WTC11 (cell line): ENCODE measurements at places on chromosomes 2 and 18.

DNA sequence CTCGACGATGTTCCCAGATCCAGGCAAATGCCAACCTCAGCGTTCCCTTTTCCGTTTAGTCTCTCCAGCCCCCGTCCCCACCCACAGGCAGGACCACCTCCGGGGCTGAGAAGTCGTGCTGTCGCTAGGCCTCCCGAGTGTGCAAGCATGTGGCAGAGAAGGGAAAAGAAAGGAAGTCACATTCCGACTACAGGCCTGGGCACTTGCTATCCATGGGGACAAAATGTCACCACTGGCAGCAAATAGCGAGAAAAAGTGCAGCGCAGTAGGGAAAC, 420 bp downstream of the PIGN start:
- DNase-seq: no peak

DNA sequence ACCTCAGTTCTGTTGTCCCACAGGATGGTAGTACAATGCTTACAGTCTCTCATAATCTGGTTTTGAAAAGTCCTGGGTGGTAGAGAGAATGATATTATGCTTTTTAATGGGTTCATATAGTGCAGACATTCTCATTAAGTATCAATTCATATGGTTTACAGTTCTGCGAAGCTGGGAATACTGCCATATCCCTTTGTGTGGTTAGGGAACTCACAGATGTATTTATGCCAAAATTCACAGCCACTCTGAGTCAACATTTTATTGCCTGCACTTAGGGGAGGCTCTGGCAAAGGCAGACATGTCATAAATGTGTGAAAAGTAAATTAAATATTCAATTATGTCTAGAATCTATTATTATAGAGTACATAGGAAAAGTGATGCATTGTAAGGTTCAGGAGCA, 808.2 kb downstream of the SUCLG1 start:
- DNase-seq: no peak

DNA sequence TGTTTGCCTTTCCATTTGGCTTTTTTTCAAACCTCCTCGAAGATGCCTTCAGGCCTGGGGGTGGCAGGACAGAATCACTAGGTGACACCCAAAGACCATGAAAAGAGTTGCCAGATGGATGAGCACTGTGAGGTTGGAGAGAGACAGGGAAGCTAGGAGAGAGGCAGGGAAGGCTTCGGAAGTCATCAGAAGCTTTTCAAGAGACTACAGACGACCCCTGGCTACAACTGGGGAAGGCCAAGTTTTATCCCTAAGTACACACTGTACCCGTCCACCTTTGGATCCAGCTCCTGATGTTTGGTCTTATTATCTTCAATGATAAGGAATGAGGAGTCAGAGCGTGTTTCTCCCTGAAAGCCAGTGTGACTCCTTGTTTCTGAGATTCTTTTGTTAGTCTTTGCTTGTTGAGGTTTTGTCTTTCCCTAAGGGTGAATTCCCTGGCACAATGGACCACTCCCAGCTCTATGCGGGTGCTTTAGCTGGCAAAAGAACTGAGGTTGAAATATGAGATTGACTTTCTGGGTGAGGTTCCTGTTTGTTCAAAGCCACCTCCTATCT, 33.4 kb upstream of the SLC9A2 start:
- no peak for DNase-seq

DNA sequence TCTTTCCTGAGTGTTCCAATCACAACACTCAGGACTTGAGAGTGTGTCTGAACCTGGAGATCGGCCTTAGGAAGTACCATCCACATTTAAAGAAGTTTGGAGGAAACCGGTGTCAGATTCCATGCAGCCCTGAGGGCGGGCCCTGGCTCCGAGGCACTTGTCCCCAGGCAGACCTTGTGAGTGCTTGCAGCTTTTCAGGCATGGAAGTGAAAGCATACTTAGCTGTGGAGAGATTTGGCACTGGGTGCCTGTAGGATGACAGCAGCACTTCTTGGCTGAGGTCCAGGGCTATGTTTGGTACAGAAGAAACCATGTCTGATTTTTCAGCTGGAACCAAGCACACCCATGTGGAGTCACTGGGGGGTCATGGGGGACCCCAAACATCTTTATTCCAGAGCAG, 230.8 kb downstream of the SEPTIN10 start:
- DNase-seq: peak; percentile 20

DNA sequence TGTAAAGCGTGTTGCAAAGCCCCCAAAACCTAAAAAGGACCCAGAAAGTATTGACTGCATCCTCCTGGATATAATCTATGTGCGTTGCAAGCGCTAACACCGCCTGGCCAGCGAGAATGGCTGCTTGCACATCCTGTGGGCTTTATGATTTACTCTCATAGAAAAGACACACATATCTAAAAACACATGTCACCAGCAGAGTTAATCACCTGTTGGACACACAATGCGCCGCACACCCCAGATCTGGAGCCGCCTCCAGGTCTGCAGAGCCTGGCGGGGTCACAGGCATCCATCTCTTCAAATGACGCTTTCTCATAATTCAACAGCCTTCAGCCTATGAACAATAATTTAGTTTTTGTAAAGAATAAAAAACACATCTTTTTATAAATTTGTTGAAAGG, 186.5 kb downstream of the RTP5 start:
- DNase-seq: no peak

GRCh38 chr18:79620576-79621165, 58.9 kb upstream of the CTDP1 start:
- no peak for DNase-seq

DNA sequence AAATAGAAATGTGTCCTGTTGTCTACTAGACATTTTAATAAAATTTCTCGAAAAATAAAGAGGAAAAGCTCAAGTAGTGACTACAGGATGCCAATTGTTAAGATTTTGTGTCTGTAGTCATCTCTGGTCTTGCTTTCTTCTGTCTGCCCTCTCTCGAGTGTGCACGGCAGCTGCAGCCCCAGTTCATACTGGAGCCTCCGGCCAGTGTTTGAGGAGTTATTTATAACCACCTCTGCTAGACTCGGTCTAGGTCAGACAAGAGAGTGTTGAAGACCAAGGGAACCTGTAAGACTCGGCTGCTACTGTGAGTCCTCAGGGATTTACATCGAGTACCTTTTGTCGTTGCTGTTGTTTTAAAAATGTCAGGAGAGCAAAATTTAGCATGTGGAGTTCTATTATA, 810.1 kb upstream of the POU3F3 start:
- DNase-seq: no peak

GRCh38 chr2:231039821-231040364, 2.6 kb downstream of the C2orf72 start:
- no peak for DNase-seq

DNA sequence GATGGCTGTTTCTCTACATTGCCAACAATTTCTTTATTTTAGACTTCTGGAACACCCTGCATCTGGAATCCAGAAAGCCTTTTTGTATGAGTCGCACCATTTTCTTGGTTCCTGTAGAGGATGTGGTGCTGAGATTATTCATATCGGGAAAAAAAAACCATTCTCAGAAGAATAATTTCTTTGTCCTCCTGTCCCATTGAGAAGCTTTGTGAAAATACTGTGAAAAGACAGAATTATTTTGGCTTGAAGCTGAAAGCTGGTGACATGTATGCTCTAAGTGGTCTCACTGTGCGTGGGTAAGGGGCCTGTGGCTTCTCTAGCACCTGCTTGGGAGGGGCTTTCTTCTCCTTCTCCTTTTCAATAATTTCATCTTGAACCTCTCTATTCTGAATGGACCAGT, 138.4 kb downstream of the FAM210A start:
- DNase-seq: no peak

DNA sequence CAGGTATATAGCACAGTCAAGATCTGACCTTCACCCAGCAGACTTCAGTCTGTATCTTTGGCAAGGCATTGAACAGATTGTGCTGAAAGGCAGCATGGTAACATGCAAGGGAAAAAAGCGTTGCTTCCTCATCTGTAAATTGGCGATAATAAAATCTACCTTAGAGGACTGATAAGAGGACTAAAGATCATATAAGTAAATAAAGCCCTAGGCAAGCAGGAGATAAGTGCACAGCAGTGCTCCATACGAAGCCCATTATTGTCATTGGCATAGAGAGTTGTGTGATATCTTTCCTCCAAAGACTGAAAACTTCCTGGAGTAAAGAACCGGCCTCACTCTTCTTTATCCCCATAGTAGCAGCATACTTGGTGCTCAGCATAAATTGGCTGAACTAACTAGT, 162.6 kb downstream of the ANKRD44 start:
- no peak for DNase-seq

DNA sequence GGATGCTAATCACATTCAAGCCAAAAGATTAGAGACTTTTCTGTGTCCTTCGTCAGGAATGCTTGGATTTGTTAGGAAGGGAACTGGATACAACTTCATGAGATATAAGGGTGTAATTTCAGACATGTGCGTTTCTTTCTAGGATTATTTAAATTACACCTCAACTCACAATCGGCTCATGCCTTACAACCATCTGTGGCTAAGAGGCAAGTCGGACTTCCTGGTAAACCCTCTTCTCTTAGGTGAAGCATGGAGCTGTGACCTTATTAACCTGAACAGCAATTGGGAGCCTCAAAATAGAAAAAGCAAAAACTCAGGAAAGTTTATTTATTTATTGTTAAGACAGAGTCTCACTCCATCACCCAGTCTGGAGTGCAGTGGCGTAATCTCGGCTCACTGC, 61.8 kb downstream of the SEMA4F start:
- DNase-seq: no peak

DNA sequence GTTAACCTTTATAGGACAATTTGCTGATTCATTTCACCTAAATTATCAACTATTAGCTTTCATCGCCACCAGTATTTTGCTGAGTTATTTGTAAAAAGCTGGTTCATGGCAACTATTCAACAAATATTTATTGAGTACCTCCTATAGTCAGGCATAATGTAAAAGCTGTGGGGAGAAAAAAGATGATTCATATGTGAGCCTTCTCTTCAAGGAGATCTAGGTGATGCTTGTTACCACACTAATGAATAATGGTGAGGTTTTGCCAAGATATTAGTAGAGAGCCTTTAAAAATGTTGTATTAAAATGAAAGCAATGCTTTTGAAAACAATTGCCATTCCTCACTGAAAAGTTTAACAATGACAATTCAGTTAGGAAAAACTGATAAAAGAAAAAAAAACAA, 187.8 kb downstream of the ANKRD44 start:
- DNase-seq: no peak

DNA sequence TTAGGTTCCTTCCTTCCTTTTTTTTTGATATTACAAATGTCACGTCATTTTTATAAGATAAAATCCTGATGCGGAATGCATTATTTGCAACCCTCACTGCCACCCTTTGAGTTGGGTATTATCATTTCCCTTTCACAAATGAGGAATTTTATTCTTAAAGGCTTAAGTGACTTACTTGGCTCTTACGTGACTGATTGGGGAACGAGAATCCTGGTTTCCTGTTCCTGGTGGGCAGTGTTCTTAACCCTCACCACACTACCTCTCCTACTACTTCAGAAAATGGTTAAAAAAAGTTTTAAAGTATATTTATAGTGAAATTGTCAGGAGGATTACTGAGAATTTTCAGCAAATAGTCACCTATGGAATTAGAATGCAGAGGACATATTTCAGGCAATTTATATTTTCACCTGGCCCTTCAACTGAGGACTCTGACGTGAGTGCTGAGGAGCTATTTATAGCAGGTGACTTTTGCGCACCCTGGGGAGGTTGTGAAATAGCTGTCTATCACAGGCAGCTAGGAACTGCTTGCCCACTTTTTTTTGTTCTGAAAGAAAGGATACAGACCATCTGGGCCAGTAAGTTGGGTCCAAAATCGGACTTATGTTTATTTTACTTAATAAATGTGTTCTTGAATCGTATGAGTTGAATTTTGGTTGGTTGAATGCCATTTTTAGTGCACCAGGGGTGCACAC, 18.7 kb upstream of the RASGRP3 start:
- DNase-seq: no peak

GRCh38 chr2:217291259-217291658, 431.4 kb upstream of the TNP1 start:
- DNase-seq: no peak

GRCh38 chr18:27064673-27065072, 120.4 kb downstream of the CHST9 start:
- no peak for DNase-seq

- no peak for DNase-seq
Measured at GRCh38 chr18:64714086-64714485, 565.2 kb upstream of the LINC00305 start.

DNA sequence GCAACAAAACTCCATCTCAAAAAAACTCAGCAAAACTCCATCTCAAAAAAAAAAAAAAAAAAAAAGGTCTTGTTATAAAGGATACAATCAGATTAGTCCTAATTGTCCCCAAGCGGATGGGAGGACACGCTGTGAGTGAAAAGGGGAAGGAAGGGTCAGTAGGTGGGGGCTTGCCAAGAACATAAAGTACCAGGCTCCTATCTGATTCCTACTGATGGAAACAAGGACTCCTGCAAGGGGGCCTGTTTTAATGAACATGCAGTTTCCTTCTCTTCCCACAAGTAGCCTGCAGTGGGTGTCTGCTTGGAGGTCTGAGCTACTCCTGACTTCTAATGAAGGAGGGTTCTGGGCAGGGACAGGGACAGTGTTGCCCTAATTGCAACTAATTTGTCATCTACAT, 7.9 kb downstream of the SCG2 start:
- no peak for DNase-seq

DNA sequence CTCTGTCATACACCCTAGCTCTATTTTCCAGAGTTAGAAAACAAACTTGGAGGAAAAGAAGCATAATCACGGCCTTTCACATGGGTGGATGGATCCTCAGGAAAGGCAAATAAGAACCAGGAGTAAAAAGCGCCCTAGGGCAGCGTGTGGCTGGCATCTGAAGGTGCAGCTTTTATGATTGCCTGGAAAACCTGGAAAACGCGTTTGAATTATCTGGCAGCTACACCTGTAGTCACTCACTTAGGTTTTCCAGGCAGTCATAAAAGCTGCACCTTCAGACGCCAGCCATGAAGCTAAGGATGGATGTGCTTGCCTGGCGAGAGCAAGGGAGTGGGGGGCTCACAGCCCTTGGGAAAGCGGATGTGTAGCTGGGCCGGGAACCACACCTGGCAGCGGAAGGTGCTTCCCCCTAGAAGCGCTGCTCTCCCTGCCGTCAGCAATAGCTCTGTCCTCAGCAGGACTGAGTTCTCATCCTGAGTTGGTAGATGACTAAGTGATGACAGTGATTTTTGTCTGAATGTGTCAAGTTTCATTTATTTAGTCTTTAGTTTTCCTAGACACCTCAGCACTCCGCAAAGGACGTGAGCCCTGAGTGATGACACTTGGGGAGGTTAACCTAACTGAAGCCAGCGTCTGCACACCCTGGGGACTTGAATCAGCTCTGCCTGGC, 82.0 kb downstream of the DCDC2C start:
- no peak for DNase-seq

GRCh38 chr18:71329114-71329513, 1040.3 kb downstream of the SOCS6 start:
- no peak for DNase-seq

GRCh38 chr2:210493528-210493927, 17.0 kb upstream of the LANCL1 start:
- DNase-seq: no peak

- DNase-seq: no peak
Measured at GRCh38 chr2:151040039-151040438, 221.6 kb downstream of the RBM43 start.

GRCh38 chr2:50962731-50963130, 69.2 kb downstream of the NRXN1 start:
- no peak for DNase-seq

- no peak for DNase-seq
Measured at GRCh38 chr2:10382354-10383061, 65.6 kb downstream of the ODC1 start.

GRCh38 chr2:16112251-16112971, 172.1 kb downstream of the MYCN start:
- no peak for DNase-seq

GRCh38 chr18:21439431-21439846, 161.1 kb downstream of the ESCO1 start:
- DNase-seq: no peak
